ENCODE measurements at places on chromosomes 4 and X.

GRCh38 chrX:140817943-140818342 is 108.4 kb downstream of the LINC00632 start:
- DNase-seq: no peak

DNA sequence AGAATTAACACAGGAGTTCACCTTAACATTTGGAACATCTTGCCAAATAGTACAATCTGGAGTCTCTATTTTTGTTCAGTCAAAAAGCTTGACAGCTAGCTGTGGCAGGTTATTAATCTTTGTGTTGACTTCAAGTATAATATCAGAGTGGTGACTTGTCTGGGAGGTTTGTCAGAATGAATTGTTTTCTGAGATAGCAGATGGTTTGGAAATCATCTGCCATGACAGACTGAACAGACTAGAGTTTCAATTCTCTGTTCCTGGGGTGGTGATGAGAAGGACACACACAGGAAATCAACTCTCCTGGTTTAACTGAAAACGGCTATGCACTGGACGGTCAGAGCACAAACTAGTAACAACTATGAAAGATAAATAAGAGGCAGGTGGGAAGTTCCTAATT is 203.3 kb upstream of the EMCN start:
- DNase-seq: no peak

DNA sequence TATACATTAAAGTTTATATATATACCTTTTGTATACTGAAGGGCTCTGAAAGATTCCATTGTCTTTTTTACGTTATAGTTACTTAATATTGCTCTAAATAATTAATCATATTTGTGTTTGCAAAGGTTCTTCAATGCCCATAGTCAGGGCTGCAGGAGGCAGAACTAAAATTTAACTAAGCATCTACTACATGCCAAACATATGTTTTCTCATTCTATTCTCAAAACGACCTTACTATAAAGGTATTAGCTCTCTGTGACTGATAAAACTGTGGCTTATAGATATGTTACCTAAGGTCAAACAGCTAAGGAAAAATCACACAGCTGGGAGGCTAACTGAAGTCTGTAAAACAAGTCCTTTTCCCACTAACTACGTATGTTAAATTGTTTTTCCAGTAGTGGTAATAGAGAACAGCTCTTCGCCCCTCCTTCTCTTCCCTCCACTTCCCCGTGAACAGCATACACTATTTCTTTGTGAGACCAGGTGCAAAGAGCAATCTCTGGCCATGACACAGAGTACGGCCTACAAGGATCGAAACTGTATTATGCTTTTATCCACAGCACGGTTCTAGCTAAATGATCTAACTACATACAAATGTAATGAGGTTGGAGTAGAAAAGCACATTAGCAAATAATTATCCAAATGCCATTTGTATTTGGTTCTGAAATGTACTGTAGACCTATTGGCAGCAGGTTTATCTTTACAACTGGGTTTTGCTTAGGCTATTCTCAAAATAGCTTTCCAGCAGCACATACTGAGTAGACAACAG is 1.7 kb downstream of the CNOT6L start:
- no peak for DNase-seq

DNA sequence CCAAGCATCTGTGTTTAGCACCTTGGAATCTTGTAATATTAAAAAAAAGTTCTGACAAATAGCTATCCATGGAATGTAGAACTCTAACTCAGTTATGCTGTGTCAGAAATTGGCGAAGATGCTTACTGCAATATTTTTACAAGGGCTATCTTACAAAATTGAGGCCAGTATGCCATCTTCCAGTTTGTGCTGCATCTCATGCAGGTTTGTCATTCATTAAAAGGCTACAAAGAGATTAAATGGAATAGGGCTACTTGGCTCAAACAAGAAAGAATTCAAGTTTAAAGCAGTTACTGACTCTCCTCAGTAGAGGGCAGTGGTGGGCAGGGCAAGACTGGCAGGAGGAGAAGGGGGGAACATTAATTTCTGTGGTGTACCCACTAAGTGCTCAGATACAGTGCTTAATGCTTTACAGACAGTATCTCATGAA is 66.5 kb downstream of the SHROOM4 start:
- no peak for DNase-seq

DNA sequence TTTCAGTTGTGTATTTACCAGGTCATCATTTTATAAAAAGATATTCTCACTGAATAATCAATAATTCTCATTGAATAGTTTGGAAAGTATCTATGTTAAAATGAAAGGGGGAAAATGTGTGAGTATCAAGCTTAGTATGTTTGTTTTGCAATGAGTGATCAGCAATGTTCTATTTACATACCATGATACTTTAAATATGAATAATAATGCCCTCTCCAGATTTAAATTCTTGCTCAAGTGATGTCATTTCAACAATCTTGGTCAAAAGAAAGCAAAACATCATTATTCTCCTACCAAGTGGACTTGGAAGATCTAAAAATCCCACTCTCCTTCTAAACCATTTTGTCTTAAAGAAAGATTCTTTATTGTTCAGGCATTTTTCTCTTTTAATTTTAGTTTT is 42.1 kb upstream of the ANKRD50 start:
- no peak for DNase-seq

DNA sequence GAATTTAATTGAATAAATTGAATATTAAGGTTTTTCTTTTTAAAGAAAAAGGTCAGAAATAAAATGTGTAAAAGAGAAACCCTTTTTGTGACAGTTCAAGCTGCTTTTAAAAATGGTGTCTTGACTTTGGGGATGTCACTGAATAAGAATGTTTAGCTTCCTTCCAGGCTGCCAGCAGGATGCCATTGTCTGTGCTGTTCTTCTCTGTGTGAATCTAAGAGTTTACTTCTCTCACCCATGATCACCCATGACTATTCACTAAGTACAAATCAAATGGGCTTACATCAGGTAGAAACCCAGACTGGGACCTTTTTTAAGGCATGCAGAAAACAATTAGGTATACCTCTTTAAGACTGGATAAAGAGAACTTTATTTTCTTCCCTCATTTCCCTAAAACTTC is 115.3 kb downstream of the DACH2 start:
- DNase-seq: no peak

- no peak for DNase-seq
Measured at GRCh38 chr4:134313591-134313990, 112.0 kb upstream of the PABPC4L start.

- DNase-seq: no peak
Measured at GRCh38 chrX:114071412-114071811, 512.5 kb upstream of the HTR2C start.

- DNase-seq: no peak
Measured at GRCh38 chr4:182233310-182234090, 9.7 kb upstream of the TENM3 start.

DNA sequence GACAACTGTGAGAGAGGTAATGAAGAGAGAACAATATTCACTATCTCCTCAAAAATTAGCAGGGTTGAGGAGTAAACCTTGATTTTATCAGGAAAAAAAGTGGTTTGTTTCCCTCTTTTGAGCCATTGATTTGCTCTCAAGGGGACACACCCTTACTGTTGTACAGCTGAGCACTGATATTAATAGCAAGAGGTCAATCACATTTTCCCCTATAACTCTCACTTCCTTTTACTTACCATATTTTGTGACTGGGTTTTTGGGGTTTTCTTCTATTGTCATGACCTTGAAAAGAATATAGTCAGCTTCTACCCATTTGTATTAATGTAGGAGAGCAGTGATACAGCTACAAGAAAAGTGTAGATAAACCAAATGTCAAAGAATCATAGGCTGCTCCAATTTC is 70.2 kb upstream of the LONRF3 start:
- no peak for DNase-seq

GRCh38 chr4:14115106-14115505 is 487.6 kb upstream of the BOD1L1 start:
- no peak for DNase-seq

DNA sequence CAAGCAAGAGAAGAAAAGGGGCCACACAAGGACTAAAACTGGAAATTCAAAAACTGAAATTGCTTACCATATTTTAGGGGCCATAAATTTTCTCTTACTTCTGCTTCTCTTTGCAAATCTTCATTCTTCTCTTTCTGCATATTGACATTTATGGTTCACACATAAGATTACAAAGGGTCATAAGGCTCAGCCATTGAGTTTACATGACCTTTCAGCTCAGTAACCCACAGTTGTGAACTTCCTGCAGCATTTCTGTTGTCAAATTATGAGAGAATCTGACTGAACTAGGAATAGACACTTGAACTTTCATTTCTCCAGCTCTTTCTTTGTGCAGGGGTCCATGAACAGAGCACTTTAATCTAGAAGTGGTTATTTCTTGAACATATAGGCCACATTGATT is 434.8 kb upstream of the CT83 start:
- DNase-seq: no peak

GRCh38 chr4:111879539-111879938 is 265.7 kb upstream of the FAM241A start:
- DNase-seq: no peak

DNA sequence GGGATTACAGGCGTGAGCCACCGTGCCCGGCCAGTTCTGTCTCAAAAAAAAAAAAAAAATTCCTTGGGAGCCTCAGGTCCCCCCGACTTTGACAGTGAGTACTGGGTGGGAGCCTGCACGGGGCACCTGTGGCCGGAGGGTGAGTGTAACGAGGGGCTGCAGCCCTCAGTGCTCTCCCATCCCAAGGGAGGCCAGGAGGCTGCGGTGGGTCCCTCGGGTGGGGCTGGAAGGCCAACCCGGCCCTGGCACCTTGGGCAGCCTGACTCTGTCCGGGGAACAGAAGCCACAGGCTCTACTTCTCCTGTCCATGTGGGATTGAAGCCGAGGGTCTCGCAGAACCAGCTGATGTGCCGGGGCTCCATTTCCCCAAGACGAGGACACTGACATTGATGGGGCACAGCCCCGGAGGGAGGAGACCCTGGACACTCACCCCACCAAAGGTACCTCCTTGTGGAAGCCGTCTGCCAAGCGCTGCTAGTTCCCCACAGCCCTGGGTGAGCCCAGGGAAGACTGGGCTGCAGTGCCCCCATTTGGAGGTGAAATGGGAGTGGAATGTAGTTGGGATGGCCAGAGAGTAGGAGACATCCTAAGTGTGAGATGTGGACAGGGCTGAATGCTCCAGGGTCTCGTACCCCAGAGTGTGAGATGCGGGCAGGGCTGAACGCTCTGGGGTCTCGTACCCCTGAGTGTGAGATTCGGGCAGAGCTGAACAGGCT is 2.3 kb upstream of the SLC26A1 start:
- no peak for DNase-seq

DNA sequence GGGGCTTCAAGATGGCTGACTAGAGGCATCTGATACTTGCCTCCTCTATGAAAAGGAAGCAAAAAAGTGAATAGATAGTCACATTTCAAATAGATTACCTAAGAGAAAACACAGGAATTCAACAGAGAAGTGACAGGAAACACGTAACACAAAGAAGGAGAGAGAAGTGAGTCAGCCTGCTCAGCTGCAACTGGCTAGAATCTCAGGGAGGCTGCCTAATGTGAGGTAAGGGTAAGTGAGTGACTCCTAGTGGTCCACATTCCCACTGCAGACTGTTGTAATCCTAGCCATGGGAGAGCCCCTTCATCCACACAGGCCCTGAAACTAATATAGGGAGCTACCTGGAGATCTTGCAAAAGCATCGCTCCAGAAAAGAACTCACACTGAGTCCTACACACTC is 179.2 kb downstream of the SLC7A11 start:
- DNase-seq: no peak

- DNase-seq: no peak
Measured at GRCh38 chr4:178174756-178175155, 732.5 kb upstream of the AGA start.

- no peak for DNase-seq
Measured at GRCh38 chrX:72101597-72102037, 30.1 kb downstream of the RTL5 start.

DNA sequence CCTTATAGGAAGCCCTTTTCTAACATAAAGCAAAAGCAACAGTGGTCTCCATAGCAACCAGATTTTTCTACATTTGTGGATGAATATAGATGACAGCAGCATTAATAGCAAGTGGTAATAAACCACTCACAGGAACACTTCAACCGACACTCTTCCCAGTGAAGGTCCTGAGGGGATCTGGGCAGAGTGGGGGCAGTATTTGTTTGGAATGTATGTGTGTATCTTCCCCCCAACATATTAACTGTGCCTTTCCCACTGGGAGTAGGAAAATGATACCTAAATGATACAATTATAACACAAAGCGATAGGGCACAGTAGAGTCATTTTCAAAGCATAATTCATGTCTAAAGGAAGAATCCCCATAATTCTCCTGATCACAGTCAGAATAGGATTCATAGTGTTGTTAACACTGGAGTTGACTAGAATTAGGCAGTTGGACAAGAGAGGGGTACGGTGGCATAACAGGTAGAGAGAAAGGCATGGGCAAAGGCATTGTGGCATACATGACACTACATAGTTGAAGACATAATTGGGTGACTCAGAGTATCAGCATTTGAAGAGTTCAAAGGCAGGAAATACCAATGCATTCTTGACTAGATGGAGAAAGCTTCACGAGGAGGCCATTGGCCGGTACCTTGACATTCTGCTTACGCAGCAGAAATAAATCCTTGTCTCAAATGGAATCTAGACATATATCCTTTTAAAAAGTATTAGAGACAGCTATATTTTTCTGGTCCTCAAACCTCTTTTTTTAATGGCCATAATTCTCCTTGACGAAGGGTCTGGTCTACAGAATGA is 15.2 kb downstream of the CAPN6 start:
- no peak for DNase-seq

- DNase-seq: no peak
Measured at GRCh38 chr4:105440890-105441289, 33.0 kb downstream of the PPA2 start.

- no peak for DNase-seq
Measured at GRCh38 chr4:39255266-39255665, 72.9 kb downstream of the WDR19 start.

DNA sequence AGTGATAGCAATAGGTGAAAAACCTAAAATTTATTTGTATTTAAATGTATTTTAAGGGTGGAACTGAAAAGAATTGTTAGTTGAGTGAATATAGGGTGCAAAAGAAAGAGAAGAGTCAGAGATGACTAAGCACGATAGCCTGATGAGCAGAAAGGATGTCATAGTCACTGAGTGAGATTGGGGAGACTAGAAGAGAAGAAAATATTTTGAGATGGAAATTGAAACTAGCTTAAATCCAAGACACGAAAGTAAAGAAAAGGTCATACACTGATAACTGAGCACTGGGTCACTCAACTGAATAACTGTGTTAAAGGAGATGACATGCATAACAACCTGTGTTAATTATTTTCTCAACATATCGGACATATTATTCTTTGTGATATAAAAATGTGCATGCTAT is 55.5 kb downstream of the SPANXN4 start:
- no peak for DNase-seq

Data from activated CD4-positive, alpha-beta T cell treated with anti-CD3 and anti-CD28 coated beads, Interleukin-2, amount 50 U/mL, for 1 hour (primary cell).